ENCODE measurements at places on chromosomes 4 and X. TPM values are rescaled to one million over a fixed set of nuclear protein-coding genes. Genes with fewer than 3 reads are reported as not detected.

The RGS12 gene
- total RNA-seq: 12.0 TPM

The CXCL6 gene
- 87.4 TPM for total RNA-seq

The VEGFC gene
- total RNA-seq: 3.9 TPM

The PPM1K gene
- 73.5 TPM for total RNA-seq

The SSX1 gene
- total RNA-seq: not detected

The DCTD gene
- 63.9 TPM for total RNA-seq

The CSN1S1 gene
- not detected for total RNA-seq

The CD99 gene
- 182 TPM for total RNA-seq

The COL25A1 gene
- total RNA-seq: 1.9 TPM

The VCX2 gene
- total RNA-seq: not detected

The ETDA gene
- not detected for total RNA-seq

The ADH6 gene
- total RNA-seq: not detected

The BMP3 gene
- total RNA-seq: 0.26 TPM

The TCEANC gene
- 8.8 TPM for total RNA-seq

The DGAT2L6 gene
- not detected for total RNA-seq

The FAM149A gene
- 3.0 TPM for total RNA-seq

The TMPRSS11B gene
- not detected for total RNA-seq

The GAGE12E gene
- not detected for total RNA-seq

The SPANXC gene
- not detected for total RNA-seq

The H2BW2 gene
- not detected for total RNA-seq

The SEPSECS gene
- total RNA-seq: 9.1 TPM

The OPRPN gene
- total RNA-seq: not detected

The NSUN7 gene
- total RNA-seq: 5.8 TPM

The NLGN4X gene
- 8.8 TPM for total RNA-seq

The AMOT gene
- total RNA-seq: 3.4 TPM

The PABPC4L gene
- 0.26 TPM for total RNA-seq

The MAGEA2 gene
- total RNA-seq: not detected

The EXOC1L gene
- total RNA-seq: not detected

The MGARP gene
- 0.35 TPM for total RNA-seq

The TRAM1L1 gene
- total RNA-seq: 0.27 TPM

The CD38 gene
- total RNA-seq: 55.1 TPM

The FHDC1 gene
- 8.3 TPM for total RNA-seq
